ENCODE measurements at places on chromosomes 3 and 15.
A peak's percentile ranks its signal among the peaks of the same experiment; 100 is the strongest.

GRCh38 chr15:70220490-70221096 lies 122.9 kb upstream of the TLE3 start:
- DNase-seq, result no peak

DNA sequence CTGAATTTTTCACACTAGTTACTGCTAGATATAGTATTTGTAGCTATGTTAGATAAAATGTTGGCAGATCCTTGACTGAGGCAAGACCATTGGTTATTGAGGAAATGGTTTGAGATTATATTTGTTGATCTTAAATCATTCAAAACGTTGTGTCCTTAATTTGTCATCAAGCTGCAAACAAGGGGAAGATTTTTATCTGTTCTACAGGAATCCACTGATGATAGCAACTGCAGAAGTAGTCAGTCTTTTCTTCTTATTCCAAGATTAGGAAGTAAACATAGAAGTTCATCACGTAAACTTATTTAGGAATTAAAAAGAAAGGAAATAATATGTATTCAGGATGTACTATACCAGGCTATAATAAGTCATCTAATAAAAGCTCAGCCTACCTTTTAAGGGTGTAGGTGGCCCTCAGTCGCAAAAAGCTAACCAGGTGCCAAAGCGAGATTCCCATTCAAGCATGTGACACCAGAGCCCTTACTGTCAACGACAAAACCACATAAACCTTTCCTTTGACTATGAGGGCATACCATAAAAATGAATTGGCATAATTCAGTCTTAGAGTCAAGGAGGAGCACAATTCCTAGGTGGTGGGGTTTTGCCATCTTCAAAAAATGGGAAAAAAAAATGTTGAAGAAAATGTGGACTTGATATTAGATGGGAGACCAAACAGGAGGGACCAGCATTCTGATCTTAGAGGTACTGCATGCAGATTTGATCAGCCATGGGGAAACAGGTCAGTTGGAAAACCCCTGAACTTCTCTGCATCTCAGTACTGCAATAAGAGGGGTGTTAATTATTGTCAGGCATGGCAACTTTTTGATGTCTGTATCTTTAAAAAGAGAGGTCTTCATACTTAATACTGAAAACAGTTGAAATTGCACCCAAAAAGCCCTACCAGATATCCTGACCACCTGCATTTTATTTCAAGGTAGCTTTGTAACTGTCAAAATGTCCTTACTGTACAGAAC lies 212.5 kb upstream of the UBE2E1 start:
- no peak for DNase-seq

DNA sequence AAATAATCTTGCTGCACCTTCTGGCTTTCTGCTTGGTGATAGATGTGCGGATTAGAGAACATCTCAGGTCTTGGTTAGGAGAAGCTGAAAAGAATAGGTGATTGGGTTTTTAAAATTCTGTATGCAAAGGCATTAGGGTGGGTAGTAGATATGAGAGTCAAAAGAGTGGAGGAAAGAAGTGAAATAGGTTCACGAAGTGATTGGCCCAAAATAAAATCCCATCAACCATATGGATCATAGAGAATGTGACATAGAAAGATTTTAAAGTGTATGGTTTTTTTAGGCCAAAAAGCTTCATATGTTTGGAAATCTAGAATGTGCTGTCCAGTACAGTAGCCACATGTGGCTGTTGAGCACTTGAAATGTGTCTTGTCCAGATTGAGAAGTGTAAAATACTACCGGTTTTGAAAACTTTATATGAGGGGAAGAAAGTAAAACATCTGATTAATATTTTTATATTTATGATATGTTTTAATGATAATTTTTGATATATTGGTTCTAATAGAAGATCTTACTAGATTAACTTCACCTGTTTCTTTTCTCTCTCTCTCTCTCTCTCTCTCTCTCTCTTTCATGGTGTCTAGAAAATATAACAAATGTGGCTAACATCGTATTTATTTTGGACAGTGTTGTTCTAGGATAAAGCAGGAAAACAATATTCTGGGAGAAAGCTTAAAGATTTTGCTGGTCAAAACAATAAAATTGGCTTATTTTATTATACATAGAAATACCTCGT lies 2.9 kb downstream of the MBNL1 start:
- DNase-seq, result no peak

GRCh38 chr3:34012102-34012461 lies 213.7 kb downstream of the PDCD6IP start:
- peak; percentile 33 for DNase-seq

- no peak for DNase-seq
These were observed 324.0 kb downstream of the DIPK2A start for GRCh38 chr3:144295613-144296012.

- no peak for DNase-seq
These were observed 60.2 kb downstream of the CACNA1D start for GRCh38 chr3:53554559-53555067.

DNA sequence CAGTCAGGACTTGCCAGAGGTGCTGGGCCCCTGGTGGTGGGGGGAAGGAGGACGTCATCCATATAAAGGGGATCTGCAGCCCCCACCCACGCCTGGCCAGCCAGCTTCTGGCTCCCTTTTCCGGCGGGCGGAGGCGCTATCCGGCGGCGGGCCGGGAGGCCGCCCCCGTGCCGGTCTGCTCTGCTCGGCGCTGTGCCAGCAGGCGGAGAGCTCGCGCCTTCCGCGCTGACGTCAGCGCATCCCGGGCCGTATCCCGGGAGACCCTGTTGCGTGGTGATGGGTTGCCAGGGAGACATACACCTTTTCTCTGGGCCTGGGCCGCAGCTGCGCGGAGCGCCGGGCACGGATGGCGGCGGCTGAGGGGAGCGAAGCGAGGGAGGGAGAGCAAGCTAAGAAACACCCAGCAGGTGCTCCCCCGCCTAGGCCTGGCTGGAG lies 1.1 kb downstream of the FAM131A start:
- DNase-seq, result peak; percentile 67

DNA sequence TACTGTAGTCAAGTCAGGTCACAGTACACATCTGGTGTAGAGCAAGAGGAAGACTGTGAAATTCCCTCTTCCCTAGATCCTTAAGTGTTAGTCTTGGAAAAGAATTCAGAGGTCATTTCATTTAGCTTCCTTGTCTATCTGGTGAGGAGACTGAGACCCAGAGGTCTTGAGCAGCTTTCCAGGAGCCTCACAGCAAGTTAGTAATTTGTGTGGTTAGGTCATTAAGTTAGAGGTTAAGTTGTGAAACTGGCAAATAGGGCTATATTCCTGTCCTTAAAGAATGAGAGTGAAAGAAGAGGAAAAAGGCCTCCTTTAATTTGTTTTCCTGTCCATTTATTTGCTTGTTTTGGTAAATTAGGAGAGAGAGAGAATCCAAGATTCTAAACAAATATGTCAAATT lies 9.0 kb downstream of the PODXL2 start:
- DNase-seq, result no peak
